ENCODE measurements at places on chromosomes 2 and 18.

GRCh38 chr2:1803217-1804110, 59.1 kb upstream of the PXDN start:
- no peak for DNase-seq

- no peak for DNase-seq
Measured at GRCh38 chr18:70659036-70659925, 370.4 kb downstream of the SOCS6 start.

DNA sequence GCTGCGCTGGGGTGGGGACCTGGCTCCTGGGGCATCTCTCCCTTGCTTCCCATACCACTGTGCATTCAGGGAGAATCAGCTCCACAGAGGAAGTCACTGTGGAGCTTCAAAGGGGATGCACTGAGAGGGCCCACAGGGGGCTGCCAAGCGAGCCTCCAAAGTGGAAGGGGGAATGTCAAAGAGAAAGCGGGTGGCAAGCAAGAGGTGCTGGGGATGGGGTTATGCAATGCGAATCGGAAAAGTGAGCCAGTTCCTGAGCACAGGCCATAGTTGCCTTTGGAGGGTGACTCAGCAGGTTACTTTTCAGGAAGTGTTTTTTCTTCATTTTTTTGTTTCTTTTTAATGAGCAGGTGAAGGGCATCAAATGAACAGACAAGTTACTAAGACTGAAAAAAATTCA, 17.6 kb downstream of the PMAIP1 start:
- DNase-seq: no peak

- DNase-seq: no peak
Measured at GRCh38 chr2:63680455-63680854, 91.7 kb downstream of the MDH1 start.

GRCh38 chr2:146950911-146951310, 893.9 kb upstream of the ACVR2A start:
- DNase-seq: no peak

Measured in stimulated activated CD4-positive, alpha-beta T cell treated with anti-CD3 and anti-CD28 coated beads, Interleukin-1b, Interleukin-23, amount 100 ng/mL, for 1 hour (primary cell).